ENCODE measurements at places on chromosomes 11 and 22.
A peak's percentile ranks its signal among the peaks of the same experiment; 100 is the strongest.

- DNase-seq, result no peak
Observed at GRCh38 chr11:131833366-131833765, 463.0 kb downstream of the NTM start.

- no peak for DNase-seq
Observed at GRCh38 chr11:46347637-46348311, 511 bp downstream of the DGKZ start.

DNA sequence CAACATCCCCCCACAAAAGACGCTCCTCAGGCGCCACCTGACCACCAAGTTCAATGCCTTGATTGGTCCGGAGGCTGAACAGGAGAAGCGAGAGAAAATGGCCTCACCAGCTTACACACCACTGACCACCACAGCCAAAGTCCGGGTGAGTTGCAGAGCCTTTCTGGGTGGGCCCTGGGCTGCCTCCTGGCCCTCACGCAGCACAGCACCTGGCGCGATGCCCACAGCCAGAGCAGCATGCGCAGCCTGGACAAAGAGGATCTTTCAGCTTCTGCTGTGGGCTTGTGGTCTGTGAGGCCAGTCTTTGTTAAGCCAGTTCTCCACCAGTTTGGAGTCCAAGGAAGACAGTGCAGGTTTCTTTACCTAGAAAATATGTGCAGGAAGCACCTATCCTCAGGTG is 21.6 kb downstream of the CYB5R2 start:
- peak; percentile 58 for DNase-seq

GRCh38 chr11:47340980-47341775 is 11.3 kb downstream of the MYBPC3 start:
- DNase-seq, result no peak

GRCh38 chr11:101738452-101738851 is 154.6 kb upstream of the TRPC6 start:
- no peak for DNase-seq

GRCh38 chr11:62374801-62375200 is 37.6 kb downstream of the ASRGL1 start:
- DNase-seq, result no peak

DNA sequence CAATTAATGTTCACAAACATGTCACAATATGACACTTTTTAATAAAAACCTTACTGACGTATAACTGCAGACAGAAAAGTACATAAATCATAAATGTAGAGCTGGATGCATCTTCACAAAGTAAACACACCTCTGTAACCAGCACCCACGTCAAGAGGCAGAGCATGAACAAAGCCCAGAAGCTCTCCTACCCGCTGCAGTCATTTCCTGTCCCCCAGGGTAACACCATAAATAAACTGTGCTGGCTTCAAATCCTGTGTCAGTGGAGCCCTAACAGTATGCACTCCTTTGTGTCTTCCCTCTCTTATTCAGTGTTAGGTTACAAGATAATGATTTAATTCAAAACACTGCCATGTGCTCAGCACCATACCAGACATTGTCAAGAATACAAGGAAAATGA is 5.7 kb downstream of the SYT13 start:
- no peak for DNase-seq

GRCh38 chr22:27164781-27165503 is 507.6 kb downstream of the MIAT start:
- DNase-seq, result no peak

GRCh38 chr11:120715239-120715638 is 203.7 kb downstream of the GRIK4 start:
- no peak for DNase-seq

DNA sequence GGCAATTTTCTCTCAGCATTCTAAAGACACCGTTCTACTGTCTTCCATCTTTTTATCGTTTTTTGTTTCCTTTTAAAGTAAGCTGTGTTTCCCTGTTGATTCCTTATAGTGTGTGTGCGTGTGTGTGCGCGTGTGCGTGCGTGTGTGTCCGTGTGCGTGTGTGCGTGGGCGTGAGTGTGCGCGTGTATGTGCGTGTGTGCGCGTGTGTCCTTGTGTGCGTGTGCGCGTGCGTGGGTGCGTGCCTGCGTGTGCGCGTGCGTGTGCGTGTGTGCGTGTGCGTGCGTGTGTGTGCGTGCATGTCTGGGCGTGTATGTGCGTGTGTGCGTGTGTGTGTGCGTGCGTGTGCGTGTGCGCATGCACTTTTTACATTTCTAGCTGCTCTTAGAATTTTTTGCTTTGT is 1033.7 kb downstream of the BRD1 start:
- no peak for DNase-seq

GRCh38 chr11:121452609-121453150 is at the start of gene SORL1-AS1:
SORL1-AS1 (minus strand) TSS chr11:121452967.
- DNase-seq, result no peak

DNA sequence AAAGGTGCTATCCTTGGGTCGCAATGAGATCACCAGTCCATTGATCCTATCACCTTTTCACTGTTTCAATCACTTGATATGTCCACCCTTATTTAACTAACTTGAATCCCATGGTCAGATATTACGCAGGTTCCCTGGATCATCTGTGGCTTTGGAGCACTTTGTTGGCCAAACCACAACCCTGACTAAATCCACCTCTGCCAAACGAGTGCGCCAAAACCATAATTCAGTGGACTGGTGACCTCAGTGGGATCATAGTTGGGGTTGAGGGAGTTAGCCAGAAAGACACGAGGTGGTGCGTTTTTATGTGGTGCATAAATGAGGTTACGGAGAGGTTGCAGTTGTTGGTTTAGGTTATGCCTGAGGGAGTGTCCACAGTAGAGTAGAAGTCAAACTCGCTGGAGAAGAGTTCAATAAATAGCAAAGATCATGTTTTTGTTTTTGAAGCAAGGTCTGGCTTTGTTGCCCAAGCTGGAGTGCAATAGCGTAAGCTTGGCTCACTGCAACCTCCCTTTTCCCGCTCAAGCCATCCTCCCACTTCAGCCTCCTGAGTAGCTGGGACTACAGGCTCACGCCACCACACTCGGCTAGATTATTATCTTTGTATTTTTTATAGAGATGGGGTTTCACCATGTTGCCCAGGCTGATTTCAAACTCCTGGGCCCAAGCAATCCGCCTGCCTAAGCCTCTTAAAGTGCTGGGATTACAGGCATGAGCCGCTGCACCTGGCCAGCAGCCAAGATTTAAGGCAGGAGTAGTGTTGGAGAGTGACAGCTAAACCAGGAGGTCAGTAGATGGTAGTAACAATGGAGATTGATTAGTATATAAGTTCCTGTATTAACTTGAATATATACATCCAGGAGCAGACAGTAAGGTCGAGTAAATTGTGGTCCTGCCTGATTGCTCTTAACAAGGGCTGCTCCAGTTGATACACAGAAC is 4.5 kb downstream of the FOXR1 start:
- no peak for DNase-seq

DNA sequence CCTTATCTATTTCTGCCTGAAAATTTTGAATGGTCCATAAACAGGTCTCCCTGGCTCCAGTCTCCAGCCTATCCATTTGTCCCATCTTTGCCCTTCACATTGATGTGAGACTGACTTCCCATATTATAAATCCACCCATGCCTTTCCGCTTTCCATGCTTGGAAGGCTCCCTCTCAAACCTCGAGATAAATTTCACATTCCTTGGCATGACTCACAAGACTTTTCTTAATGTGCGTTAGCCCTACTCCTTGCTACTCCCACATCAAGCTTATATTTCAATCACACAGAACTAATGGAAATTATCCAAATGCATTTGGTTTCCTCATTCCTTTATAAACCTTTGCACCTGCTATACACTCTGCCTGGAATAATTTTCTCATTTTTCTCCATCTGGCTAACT is 163.7 kb upstream of the NTM start:
- no peak for DNase-seq

- DNase-seq, result peak; percentile 60
Observed at GRCh38 chr11:76153571-76153923, 52.8 kb downstream of the WNT11 start.

GRCh38 chr11:62880803-62881578 is at the start of gene SLC3A2:
SLC3A2 (plus strand) TSS chr11:62880896; CDS start chr11:62881024, 128 bp downstream.
- peak; percentile 94 for DNase-seq

- peak; percentile 81 for DNase-seq
Observed at GRCh38 chr11:57349491-57350274, 11.5 kb downstream of the P2RX3 start.

DNA sequence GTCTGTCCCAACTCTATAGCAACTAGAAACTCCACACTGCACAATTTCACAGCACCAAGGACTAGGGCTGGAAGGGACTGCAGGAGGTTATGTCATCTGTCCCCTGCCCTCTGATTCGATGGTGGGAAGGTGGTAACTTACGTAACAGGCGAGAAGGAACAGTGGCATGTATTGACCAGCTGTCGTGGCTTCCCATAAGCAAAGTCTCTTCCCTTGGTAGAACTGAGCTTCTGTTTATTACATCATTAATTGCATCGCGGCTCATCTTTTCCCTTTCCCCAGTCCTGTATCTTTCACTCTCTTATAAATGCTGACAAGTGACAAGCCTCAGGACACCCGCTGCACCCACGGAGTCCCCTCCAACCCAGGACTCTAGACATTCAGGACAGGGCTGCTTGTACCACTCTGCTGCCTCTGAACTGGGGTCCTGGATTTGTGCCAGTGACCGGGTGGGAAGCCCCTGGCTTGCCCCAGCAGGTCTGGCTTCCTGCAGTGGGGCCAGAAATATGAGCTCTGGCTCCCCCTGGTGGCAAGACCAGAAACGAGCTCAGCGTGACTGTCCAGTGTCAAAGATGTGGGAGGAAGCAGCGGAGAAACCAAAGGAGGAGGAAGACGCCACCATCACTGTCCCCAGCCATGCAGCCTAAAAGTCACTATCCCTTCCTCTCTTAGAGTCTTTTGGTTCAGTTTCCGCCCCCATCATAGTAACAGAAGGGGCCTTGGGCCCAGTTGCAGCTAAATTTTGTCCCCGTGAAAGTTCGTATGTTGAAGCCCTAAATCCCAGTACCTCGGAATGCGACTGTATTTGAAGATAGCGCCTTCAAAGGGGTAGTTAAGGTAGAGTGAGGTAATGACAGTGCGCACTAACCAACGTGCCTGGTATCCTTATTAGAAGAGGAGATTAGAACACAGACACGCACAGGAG is 84.5 kb downstream of the ISX start:
- no peak for DNase-seq

DNA sequence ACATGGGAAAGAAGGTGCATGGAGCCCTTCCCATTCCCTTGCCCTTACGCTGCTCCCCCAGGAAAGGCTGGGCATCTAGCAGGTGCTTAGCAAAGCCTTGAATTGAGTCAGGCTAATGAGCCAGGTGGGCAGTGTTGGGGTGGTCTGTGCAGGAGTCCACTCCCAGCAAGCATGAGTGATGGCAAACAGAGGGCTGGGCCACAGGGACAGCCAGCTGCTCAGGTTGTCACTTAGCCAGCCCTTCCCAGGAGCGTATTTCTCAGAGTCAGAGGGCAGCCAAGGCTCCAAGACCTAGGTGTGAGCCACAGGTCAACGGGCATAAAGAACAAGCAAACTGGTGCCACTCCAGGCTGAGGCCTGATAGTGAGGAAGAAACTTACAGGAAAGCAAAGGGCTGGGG is 149.8 kb downstream of the DSCAML1 start:
- DNase-seq, result no peak

GRCh38 chr11:121688860-121689614 is 236.3 kb upstream of the SORL1-AS1 start:
- DNase-seq, result no peak

GRCh38 chr11:115092516-115092915 is 411.7 kb downstream of the CADM1 start:
- DNase-seq, result no peak

DNA sequence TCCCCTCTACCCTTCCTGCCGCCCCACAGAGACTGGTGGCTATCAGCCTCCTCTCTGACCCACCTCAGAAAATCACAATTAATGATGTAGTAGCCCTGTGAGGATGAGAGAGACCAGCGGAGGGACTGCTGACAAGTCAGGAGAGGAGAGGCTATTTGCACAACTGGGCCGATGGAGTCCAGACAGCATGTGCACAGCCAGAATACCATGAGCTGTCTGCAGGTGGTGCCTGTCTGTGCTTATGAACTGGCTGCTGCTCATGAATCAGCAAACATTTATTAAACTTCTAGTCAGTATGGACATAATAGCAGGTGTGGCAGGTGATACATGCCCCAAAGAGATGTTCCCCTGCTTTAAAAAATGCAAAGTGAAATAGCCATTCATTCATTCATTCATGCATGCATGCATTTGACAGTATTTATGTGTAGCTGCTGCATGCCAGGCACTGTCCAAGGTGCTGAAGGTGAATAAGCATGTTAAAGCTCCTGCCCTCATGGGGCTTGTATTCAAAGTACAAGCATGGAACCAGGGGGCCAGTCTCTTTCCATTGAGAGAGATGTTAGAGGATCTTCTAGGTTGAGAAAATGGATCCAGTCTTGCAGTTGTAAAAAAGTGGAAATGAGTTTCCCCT is 141.3 kb downstream of the GRIK4 start:
- DNase-seq, result no peak

DNA sequence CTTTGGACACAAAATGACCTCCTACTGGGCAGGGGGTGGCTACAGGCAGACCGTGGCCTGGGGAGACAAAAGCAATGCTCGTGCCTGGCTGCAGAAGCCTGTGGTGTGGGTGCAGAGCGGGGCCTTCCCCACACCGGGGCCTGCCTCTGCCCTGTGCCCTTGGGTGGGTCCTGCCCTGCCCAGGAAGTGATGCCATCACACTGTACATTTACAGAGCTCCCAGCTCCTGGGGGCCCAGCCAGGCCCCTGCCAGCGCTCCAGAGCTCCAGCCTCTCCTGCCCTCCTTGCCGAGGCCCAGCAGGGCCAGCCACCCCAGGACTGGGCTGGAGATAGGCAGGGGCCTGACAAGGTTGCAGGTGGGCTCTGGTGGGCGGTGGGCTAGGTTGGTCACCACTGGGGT is 40.1 kb downstream of the MUC5B start:
- DNase-seq, result no peak

DNA sequence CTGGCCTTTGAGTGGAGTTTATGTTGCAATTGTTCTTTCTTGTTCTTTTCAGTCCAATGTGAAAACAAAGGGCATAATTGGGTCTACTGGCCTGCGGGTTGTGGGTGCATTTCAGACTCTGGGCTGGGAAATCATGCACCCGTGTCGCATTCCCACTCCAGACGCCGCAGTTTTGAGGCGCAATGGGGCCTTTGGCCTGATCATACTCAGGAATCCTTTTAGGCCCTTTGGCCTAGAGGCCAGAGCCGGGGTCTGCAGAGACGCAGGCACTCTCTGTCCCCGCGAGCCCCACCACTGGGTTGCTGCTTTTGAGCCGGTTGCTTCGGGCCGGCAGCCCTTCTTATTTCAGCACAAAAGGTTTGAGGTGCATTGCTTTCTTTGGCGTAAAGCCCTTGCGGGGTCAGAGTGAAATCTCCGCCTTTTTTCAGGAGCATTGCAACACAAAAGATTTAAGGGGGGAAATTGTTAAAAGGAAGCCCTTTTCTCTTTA is 48.4 kb upstream of the DBX1 start:
- no peak for DNase-seq

- DNase-seq, result no peak
Observed at GRCh38 chr11:66280428-66280827, 2.5 kb downstream of the CNIH2 start.

DNA sequence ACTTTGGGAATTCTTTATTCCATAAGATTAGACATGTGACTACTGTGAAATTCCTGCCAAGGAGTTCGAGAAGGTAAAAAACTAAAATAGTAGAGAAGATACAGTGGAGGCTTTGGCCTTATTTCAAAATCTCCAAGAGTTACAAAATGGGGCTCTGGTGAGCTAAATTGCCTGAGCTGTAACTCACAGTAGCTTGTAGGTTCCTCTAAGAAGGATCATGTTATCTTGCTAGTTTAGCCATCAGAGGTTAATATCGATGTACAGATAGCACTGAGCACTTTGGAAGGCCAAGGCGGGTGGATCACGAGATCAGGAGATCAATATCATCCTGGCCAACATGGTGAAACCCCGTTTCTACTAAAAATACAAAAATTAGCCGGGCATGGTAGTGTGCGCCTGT is 81.1 kb downstream of the USP35 start:
- DNase-seq, result no peak

All from ascending aorta (tissue), 2 donors.